ENCODE measurements at places on chromosomes 2 and 18.

DNA sequence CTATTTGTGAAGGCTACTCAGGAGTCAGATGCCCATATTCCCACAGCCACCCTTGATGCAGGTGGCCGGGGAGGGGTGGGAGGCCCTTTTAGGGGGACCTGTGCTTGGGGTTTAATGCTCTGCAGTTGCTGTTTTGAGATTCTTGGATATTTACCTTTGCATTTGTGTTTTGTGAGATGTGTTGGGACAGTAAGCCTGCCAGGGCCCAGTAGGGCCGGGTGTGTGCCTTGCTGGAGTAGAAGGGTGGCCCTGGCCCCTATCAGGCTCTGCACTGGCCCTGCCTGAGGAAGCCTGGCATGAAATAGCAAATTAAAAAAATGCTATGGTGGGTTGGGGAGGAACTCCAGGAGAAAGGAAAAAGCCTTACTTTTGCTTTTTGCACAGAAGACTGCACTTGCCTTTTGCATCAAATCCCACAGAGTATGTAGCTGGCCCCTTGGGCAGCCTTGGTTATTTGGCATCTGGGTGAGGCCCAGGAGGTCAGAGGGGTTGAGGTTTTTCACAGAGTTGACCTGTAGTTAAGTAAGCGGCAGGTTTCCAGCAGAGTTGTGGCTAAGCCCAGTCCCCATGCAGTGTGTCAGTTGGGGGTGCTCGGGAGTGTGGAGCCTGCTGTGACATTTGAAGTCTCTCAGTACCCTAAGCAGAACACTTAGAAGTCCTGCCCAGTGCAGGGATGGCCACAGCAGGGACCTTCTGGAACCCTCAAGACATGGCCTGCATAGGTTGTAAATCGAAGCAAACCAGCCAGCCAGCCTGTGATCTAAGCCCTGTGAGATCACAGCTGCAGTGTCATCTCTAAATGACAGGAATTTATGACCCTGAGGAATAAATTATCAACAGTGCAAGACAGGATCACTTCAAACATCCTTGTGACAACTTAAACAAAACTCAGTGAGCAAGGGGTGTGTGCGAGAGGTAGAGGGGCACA, 68.8 kb downstream of the SH3RF3 start:
- DNase-seq: no peak

DNA sequence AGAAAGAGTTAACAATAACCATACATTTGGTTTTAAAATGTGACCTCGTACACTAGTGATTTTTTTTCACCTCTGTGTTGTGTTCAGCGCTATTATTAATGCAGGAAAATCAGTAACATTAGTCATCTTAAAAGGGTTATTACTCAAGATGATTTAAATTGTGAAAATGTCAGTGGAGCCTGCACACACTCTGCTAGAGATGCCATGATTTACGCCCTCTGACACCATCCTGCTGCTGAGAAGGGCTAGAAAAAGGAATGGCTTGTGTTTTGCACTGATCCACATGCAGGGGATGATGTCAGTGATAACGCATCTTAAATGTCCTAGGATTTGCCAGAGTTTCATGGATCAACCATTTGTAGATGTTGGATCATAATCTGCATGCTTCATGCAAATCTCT, 121.3 kb upstream of the BOD1L2 start:
- no peak for DNase-seq

- no peak for DNase-seq
Measured at GRCh38 chr2:200354833-200355751, 48.6 kb downstream of the SPATS2L start.

GRCh38 chr18:39487932-39488331, 1922.3 kb upstream of the CELF4 start:
- no peak for DNase-seq

GRCh38 chr2:207621501-207622039, 3.6 kb downstream of the METTL21A start:
- DNase-seq: no peak

- no peak for DNase-seq
Measured at GRCh38 chr2:167103028-167103756, 214.9 kb downstream of the XIRP2 start.

DNA sequence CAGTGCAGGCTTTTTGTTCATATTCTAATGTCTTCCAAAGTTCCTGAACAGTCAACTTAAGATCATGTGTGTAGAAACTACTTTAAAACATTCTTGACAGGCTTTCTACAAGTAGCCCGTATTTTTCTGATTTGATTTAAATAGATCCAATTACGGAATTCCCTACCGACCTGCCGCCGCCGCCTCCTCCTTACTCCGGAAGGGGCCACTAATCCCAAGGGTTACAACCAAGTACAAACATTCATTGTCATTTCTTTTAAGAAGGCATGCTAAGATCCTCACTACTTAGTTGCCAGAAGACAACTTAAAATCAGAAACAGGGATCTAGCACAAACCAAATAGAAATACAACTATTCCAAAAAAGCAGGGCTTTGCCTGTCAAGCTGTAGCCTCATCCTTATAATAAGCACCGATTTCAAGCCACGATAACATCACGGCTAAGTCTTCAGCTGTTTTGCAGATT, 784 bp downstream of the WDR33 start:
- DNase-seq: no peak

GRCh38 chr2:240823449-240824336, 3.7 kb upstream of the KIF1A start:
- no peak for DNase-seq

- no peak for DNase-seq
Measured at GRCh38 chr2:344811-345210, 56.9 kb upstream of the ALKAL2 start.

GRCh38 chr2:240570531-240571313, 2.4 kb downstream of the RNPEPL1 start:
- DNase-seq: no peak

DNA sequence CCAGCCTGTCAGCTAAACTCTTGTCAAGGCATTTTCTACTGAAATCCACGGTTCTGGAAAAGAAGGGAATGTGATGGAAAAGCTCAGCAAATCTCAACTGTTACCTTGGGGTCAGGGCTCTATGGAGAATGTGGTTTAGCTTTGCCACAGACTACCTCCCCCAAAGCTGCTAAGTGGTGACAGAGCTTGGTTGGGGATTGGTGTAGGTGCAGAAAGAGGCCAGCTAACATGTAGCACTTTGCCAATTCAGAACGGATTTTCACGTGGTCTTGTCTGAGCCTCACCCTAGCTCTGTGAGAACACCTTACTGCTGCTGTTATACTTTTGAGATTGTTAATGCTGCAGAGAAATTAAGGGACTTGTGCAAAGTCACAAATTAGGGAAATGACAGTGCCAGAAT, 331.1 kb downstream of the RND3 start:
- DNase-seq: no peak
